ENCODE measurements at places on chromosomes 1 and 21. TPM values are rescaled to one million over a fixed set of nuclear protein-coding genes. Genes with fewer than 3 reads are reported as not detected.

- DNase-seq: no peak
Observed at GRCh38 chr1:224929335-224930237, at the start of gene DNAH14. Gene DNAH14, plus strand, starts transcription at chr1:224929675. Its CDS starts 23,028 bp downstream, at chr1:224952703.

Gene LAD1
- polyA plus RNA-seq: 0.23 TPM

- no peak for DNase-seq
Observed at GRCh38 chr1:222644636-222644980, 26.7 kb downstream of the MIA3 start.

DNA sequence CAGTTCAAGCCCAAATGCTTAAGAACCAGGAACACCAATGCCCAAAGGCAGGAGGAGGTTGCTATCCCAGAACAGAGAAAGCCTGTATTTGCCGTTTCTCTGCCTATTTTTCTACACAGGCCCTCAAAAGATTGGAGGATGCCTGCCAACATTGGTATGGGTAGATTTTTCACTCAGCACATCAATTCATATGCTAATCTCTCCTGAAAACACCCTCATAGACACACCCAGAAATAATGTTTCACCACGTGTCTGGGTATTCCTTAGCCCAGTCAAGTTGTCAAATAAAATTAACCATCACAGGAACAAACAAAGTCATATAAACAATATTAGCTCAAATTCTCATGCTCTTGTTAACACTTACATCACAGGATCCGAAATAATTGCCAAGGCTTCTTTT, 121.9 kb downstream of the RGS21 start:
- no peak for DNase-seq

DNA sequence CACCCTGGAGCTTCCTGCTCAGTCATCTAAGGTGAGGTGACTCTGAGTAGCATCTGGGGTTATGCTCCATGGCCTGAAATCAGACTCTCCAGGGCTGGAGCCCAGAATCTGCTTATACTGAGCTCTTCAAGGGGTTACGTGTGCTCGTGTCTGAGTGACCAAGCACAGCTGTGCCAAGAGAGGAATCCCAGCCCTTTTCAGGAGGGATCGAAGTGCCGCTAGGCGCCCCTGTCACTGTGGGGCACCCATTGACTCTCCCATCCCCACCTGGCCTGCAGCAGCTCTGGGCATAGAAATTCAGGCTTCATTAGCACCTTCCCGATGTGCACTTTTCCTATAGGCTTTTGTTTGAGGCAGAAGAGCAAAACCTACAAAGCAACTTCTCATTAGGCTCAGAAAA, 13.8 kb downstream of the VASH2 start:
- no peak for DNase-seq

GRCh38 chr1:15932612-15933011, 43.3 kb downstream of the ZBTB17 start:
- DNase-seq: no peak

DNA sequence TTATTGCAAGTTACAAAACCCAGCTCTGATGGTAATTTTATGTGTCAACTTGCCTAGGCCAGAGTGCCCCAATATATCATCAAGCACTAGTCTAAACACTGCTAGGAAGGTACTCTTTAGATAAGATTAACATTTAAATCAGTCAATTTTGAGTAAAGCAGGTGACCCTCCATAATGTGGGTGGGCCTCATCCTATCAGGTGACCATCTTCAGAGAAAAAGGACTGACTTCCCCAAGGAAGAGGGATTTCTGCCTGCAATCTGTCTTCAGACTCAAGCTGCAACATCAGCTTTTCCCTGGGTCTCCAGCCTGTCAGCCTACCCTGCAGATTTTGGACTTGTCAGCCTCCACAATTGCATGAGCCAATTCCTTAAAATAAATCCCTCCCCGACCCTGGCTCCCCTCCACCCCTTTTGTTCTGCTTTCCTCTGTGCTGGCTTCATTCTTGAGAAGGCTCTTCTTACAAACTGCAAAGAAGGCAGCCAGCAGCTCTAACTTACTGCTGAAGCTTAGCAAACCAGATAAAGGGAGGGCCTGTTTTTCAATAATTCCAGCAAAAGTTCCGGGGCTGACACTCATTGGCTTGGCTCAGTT, 56.4 kb upstream of the RUNX3 start:
- DNase-seq: no peak

DNA sequence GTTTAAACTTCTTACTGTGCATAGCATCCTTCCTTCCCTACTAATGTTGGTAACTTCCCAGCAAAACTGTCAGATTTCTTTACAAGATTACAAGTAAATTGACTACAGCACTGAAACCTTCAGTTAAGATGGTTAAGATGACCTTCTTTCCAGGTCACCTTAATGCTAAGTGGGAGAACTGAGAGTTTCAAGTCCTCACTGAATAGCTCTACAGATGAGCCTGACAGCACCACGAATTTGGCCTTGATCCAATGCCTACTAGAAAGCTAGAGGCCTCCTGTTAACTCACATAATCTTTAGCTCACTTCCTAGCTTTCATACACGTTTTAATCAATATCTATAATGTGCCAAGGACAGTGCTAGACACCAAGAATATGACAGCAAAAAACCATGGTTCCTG, 276.0 kb upstream of the PLD5 start:
- DNase-seq: no peak

DNA sequence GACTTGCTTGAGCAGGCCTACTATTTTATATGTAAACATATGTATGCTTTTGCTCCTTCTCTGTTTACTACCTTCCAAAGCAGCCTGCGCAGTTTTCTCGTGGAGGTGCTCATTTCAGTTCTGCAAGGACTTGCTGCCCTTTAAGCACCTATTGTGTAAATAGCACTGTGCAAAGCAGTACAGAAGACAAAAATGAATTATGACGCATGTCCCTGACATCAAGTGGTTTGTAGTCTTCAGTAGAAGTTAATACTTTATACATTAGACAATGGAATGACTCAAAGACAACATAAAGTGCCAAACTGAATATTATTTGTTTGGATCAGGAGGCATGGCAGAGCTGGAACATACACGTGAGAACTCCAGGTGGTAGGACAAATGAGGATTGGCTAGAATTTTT, 611.7 kb downstream of the LMO4 start:
- no peak for DNase-seq

- no peak for DNase-seq
Observed at GRCh38 chr21:45912611-45913417, 68.8 kb upstream of the COL6A1 start.

Gene NPPA
- polyA plus RNA-seq: 0.21 TPM

Gene HHIPL2
- not detected for polyA plus RNA-seq

Gene CDK18
- 0.16 TPM for polyA plus RNA-seq

DNA sequence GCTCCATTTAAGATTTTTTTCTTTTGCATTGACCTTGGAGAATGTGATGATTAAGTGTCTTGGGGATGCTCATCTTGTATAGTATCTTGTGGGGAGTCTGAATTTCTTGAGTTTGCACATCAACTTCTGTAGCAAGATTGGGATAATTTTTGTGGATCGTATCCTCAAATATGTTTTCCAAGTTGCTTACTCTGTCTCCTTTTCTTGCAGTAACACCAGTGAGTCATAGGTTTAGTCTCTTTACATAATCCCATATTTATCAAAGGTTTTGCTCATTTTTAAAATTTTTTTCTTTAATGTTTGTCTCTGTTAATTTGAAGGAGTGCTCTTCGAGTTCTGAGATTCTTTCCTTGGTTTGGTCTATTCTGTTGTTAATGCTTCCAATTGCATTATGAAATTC, 41.7 kb upstream of the ANGPTL1 start:
- no peak for DNase-seq

- DNase-seq: no peak
Observed at GRCh38 chr1:217861658-217862057, 230.5 kb downstream of the SPATA17 start.

- peak; percentile 73 for DNase-seq
Observed at GRCh38 chr1:26378088-26378878, 5.7 kb upstream of the ZNF683 start.

DNA sequence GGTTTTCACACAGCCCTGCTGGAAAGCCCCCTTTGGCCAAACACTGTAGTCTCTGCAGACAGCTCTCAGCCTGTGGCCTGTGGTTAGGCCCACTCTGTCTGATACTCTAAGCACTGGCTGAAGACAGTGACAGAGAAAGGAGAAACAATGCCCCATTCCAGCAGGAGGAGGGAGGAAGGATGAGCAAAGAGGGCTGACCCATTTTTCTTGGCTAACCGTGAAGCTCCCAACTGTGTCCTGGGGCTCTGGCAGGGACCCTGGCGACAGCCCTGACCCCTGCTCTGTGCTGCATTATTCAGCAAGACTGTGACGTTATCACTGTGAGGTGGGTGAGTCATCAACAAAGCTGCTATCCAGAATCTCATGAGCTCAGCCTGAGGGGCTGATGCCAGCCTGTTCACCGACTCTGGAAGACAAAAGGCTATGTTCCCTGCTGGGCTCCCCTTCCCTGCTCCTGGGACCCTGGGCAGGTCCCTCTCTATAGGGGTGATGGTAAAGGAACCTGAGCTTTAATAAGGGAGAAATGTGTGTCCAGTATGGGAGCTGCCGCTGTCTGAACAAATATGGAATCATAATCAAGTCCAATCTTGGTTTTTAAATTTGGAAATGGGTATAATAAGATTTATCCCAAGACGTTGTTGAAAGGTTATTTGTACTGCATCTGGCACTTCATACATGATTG, 107.0 kb downstream of the RHOU start:
- DNase-seq: no peak

DNA sequence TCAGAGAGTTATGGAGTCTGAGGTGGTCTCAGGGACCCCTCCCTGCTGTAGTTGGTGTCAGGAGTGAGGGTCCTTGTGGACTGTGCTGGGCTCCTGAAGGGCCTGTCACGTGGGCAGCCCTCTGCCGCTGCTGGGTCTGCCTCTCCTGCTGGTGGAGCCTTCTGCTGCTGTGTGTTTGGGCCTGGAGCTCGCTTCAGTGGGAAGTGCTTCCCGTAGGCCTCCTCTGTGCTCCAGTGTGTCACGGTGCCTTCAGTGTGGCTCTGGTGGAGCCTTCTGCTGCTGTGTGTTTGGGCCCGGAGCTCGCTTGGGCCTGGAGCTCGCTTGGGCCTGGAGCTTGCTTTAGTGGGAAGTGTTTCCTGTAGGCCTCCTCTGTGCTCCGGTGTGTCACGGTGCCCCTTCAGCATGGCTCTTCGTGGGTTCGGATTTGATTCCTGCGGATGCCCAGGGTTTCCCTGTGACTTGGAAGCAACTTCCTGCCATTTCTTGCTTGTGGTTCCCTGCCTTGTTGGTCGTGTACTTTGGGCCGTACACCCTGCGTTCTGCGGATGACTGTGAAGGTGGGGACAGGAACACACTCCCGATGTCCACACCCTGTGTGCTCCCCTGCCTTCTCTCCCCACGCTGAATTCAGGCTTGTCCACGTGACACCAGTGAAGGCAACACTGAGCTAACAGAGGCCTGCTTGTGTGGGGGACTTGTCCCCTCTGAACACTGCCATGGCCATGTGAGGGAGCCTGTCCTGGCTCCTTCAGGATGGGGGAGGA, 19.5 kb downstream of the C1orf174 start:
- no peak for DNase-seq

Gene MYBPH
- 0.14 TPM for polyA plus RNA-seq

Gene OR2M2
- polyA plus RNA-seq: not detected

DNA sequence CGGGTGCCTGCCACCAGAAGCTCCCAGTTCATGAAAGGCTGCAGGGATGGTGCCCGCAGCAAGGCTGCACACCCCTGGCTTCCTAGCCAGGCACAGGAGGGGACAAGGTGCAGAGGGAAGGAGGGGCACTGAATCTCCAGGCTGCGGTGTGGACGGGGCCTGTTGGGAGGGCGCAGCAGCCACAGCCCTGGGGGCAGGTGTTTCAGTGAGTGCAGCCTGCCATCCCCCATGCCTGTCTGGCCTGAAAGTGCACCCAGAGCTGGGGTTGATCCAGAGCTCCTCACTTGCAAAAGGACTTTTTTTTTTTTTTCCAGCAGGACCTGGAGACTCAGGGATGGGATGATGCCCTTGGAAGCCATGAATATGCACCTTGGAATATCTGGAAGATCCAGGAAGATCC, 153.7 kb upstream of the C1orf174 start:
- DNase-seq: no peak

Gene LCE2B
- not detected for polyA plus RNA-seq

Gene SYNC
- polyA plus RNA-seq: 0.12 TPM

Gene ZNF593OS
- polyA plus RNA-seq: 1.7 TPM

- DNase-seq: no peak
Observed at GRCh38 chr21:42684109-42684916, 30.9 kb downstream of the PDE9A start.

- DNase-seq: no peak
Observed at GRCh38 chr1:157992031-157992832, 1.2 kb upstream of the KIRREL1 start.

- no peak for DNase-seq
Observed at GRCh38 chr1:203143641-203144040, 16.1 kb downstream of the ADORA1 start.

GRCh38 chr1:205473475-205473874, 17.6 kb upstream of the BLACAT1 start:
- no peak for DNase-seq

GRCh38 chr1:245481261-245481660, 326.5 kb downstream of the KIF26B start:
- DNase-seq: no peak

All from GM12878 (cell line).